Non-pigmented ciliary epithelial cell (primary cell): ENCODE measurements at places on chromosomes 12 and 14.

- no peak for DNase-seq
Observed at GRCh38 chr14:64725261-64725815, 21.1 kb downstream of the PLEKHG3 start.

DNA sequence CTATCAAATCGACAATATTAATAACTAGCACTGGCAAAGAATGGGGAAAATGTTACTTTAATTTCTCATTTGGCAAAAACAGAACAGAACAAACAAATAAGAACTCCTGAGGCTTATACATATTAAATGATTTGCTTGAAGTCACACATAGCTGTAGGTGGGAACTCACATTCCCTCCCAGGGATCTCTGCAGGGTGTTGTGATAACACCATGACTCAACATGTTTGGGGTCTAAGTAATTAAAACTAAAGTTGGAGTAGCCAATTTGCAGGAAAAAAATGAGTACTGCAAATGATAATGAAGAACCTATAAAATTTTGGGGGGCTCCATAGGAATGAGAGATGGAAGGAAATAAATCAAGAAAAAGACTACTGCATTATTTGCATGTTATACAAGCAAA is 27.5 kb downstream of the UNC79 start:
- no peak for DNase-seq

GRCh38 chr12:4820971-4821370 is 88.7 kb upstream of the KCNA1 start:
- no peak for DNase-seq

DNA sequence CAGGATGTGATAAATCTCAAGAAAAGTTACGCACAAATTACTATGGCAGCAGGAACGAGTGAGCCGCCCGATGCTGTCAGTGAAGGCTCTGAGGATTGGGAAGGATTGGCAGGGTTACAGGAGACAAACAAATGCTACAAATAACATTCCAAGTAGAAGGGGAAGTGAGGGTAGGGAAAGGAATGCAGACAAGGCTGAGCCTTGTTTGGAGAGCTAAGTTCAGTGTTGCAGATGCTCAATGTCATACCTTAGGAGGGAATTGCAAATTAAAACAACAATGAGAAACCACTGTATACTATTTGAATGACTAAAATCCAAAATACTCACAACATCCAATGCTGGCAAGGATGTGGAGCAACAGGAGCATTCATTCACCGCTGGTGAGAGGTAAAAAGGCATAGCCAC is 1.3 kb downstream of the CLEC9A start:
- DNase-seq, result peak; percentile 60

GRCh38 chr14:60777856-60778578 is 43.5 kb downstream of the MNAT1 start:
- peak; percentile 76 for DNase-seq

DNA sequence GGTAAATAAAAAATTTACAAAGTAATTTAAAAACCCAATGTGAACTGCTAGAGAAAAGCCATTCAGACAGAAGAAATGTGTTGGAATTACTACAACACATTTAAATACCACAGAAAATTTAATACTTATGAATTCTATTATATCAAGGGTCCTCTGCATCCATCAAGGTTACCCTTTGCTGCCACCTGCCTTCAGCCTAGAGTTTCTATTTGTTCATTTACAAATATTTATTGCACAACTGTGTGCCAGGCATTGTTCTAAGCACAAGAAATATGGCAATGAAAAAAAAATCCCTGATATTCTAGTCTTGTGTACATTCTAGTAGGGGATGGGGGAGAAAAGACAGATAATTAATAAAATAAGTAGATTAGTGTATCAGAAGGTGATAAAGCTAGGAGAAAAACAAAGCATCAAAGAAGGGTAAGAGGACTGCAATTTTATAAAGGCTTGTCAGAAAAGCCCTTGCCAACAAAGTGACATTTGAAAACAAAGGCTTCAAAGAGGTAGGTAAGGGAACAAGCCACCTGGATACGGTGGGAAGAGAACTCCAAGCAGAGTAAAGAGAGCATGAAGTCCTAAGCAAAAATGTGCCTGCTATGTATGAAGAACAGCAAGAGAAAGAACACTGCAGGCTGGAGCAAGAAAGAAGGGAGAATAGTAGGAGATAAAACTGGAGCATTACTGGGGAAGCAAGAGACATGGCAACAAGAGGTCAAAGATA is 59.1 kb upstream of the SLC6A13 start:
- no peak for DNase-seq

GRCh38 chr12:100346660-100347059 is 10.2 kb upstream of the SLC17A8 start:
- DNase-seq, result no peak

DNA sequence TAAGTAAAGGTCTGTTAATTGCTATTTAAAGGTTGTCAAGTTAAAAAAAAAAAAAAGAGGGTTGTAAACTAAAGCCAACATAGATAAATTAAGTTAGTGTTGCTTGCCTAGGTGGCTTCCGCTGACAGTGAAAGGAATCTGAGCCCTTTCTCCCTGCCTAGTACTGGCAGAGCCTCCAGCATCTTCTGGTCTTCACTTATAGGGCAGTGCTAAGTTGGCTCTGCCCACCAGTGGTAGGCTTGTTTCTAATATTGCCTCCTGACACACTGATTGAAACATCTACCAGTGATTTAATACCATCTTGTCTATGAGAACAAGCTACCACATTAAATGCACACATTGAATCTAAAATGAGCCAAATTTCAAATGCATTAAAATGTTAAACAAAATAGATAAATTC is 39.7 kb downstream of the PLEKHA5 start:
- no peak for DNase-seq

GRCh38 chr14:64089920-64090319 is 204.3 kb downstream of the ESR2 start:
- no peak for DNase-seq

DNA sequence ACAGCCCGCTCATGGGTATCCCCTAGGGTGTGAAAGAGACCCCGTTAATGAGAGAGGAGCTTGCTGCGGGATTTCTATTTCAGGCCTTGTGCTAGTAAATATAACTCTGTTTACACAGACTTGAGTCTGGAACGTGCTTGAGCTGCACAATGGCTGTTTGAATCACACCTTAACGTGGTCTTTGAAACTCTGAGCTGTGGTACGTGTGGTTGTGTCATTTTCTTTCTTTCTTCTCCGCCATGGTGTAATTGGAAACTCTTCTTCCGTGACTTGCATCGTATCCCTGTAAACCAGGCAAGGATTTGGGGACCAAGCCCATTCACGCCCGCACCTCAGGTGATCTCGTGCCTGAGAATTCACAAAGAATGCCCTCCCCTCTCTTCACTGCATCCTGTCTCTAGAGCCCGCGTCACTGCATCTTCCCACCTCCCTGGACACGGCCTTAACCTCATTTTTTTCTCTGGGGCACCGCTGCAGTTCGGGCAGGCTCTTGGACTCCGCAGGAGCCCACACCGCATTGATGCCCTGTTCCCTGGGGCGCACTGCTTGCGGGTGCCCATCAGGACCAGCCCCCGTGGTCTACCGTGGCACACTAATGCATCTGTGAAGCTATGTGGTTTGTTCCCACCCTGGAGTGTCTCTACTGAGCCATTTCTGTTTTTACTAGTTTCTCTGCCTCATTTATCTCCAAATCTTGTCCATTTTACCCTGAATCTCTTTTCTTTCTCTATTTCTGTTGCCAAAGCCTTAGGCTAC is 78.4 kb upstream of the PARP11 start:
- no peak for DNase-seq

DNA sequence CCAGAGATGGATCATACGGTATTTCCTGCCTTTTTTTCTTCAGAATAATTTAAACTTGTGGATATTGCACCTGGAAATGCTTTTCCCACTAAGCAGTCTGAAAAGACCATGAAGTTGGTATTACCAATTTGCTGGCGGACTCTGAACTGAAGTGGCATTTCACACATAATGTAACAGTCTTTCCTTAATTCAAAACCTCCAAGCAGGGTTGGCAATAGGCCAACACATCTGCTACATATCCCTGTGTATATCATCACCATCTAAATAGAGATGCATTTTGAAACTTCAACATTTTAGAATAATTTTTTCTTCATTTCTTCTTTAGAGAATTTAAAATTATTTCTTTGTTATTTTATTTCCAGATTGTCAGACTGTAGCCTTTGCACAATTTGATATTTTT is 100.5 kb downstream of the TSPAN8 start:
- no peak for DNase-seq

DNA sequence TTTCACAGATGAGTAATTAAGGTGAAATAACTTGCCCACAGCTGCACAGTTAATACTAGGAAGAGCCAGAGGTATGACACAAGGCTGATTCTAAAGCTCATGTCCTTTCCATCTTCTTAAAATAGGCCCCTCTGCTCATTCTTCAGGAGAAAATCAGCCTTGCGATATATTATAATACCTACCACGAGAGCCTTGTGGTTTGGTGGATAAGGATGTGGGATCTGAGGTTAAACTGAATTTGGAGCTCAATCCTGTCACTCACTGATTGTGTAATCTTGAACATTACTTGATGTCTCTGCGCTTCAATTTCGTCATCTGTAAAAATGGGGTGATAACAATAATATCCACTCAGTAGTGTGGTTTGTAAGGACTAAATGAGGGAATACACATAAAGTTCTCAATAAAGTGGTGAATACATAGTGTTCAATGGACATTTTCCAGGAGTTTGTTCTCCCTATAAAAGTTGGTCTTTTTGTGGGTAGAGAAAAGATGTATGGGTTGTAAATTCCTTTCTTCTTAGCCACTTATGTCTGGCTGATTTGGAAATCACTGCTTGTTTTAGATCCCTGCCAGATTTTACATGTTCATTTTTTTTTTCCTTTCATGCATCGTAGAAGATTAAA is 25.1 kb upstream of the ATP2B1 start:
- peak; percentile 93 for DNase-seq

DNA sequence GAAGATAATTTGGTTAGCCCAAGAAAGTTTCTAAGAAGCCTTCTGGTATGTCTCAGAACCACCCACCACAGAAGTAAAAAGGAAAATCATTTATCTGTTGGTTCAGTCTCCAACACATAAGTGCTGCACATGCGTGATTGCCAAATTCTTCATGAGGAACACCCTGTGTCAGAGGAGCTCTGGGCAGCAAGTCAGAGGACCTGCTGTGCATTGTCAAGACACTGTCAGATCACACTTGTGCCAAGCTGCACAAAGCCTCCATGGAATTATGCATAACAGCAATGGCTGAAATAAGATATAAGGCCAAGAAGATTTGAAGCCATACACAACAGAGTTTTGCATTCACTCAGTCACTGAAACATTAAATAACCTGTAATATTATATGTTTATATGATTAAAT is 1304.7 kb upstream of the FLRT2 start:
- no peak for DNase-seq

GRCh38 chr12:89072294-89073026 is 279.8 kb downstream of the DUSP6 start:
- DNase-seq, result no peak

GRCh38 chr12:91851741-91852477 is 293.7 kb downstream of the BTG1 start:
- DNase-seq, result no peak

- peak; percentile 90 for DNase-seq
Observed at GRCh38 chr12:93526786-93527428, 45.6 kb upstream of the SOCS2 start.

GRCh38 chr14:24828486-24828885 is 194.5 kb upstream of the GZMB start:
- no peak for DNase-seq

- DNase-seq, result peak; percentile 91
Observed at GRCh38 chr12:64560396-64561301, 49.6 kb upstream of the RASSF3 start.

GRCh38 chr14:31902002-31902401 is 175.1 kb upstream of the ARHGAP5 start:
- DNase-seq, result no peak

DNA sequence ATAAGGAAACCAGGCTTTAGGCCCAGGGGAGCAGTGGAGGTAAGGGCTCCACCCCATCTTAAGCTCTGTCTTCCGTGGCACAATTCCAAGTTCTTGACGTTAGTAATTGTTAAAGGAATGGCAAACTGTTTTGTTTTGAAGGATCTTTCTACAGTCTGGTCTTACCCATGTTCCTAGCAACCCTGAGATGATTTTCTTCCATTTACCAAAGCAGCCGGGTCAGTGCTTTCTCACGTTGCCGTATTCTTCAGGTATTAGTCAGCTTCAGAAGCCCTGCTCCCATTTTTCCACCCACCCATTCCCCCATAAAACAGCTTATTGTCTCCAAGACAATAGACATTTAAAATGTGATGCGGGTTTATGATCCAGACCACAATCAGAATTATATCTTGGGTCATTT is 10.3 kb downstream of the NRIP2 start:
- DNase-seq, result no peak

GRCh38 chr12:121765573-121765972 is 27.9 kb downstream of the RHOF start:
- peak; percentile 79 for DNase-seq

DNA sequence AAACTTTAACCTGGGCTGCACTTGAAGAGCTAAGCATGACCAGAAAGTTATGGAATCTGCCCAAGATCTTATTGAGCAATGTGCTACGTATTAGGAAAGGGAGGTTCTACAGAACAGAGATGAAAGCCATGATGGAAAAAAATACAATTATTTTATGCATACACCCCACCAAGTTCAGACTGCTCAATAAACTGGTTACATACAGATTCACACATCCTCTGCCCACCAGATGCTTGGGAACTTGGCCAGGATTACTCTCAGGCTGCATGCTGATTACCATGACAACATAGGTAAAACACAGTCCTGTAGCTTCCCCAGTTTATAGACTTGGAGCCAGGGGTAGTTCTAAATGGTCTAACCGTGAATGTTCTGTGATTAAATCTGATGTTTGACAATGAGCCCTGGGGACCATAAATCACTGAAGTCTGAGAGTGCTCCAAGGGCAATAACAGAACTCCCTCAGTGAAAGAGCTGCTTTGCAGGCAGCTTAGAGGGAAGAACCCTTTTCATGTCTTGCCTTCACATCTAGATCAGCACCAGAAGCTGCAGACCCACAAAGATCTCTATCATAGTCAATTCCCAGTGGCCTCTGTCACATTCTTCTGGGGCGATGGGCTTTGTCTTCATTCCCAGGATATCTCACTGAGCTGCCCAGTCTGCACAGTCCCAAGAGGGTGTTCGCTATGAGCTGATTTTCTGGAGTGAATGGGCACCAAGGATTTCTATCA is 232.2 kb downstream of the EMP1 start:
- DNase-seq, result no peak
